ENCODE measurements at places on chromosomes 12 and 14.
A peak's percentile ranks its signal among the peaks of the same experiment; 100 is the strongest.

DNA sequence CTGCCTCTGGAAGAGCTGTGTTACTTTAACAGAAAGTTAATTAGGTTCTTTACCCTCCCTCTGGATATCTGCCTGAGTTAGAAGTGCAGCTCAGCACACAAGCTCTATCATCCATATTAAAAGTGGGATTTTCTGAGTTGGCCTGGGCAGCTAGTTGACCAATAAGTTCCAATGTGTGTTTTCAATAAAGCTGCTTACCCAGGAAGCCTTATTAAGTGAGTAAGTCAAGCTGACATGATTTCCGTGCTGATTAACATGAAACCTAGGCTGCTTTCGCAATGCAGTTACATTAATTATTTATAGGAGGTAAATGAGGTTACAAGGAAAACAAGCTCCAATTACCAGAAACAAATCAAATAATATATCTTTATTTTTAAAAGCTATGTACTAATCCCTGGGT, 4.8 kb downstream of the NEUROD4 start:
- no peak overlapping the region for H3K27ac ChIP-seq
- H3K27me3 ChIP-seq: peaks cover 8% of the 10 kb centered on the region
- H3K4me3 ChIP-seq: no peak overlapping the region
- no peaks in the 10 kb centered on the region for H3K36me3 ChIP-seq
- no peak for DNase-seq

DNA sequence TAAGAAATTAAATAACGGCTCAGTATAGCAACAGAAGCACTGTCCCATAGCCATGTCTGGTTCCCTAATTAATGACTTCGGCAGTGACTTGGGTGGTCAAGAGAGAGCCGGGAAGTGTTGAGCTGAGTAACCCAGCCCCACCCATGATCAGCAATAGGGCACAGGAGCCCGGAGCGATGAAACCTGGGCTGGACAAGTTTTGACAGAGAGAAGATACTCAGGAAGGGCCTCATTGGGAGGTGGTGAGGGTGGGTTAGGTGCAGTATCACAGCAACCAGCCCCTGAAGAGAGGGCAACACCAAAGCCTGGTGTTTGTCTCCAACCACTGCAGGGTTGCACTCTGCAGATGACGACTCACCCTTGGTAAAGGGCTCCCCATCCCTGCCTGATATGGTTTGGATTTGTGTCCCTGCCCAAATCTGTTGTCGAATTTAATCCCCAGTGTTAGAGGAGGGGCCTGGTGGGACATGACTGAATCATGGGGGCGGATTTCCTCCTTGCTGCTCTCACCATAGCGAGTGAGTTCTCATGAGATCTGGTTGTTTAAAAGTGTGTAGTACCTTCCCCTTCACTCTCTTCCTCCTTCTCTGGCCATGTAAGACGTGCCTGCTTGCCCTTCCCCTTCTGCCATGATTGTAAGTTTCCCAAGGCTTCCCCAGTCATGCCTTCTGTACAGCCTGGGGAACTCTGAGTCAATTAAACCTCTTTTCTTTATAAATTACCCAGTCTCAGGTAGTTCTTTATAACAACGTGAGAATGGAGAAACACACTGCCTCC, 124.9 kb upstream of the MED13L start:
- H3K36me3 ChIP-seq: peaks cover 4% of the 10 kb centered on the region
- H3K27ac ChIP-seq: no peak overlapping the region
- no peak for DNase-seq
- H3K27me3 ChIP-seq: no peaks in the 10 kb centered on the region
- no peak overlapping the region for H3K4me3 ChIP-seq
- peaks cover 20% of the 10 kb centered on the region for H3K4me1 ChIP-seq

- H3K36me3 ChIP-seq: no peaks in the 10 kb centered on the region
- H3K4me3 ChIP-seq: no peak overlapping the region
- peaks cover 4% of the 10 kb centered on the region for H3K27me3 ChIP-seq
- no peak for DNase-seq
- H3K27ac ChIP-seq: no peak overlapping the region
These were observed 61.8 kb downstream of the PHLDA1 start for GRCh38 chr12:75969768-75970167.

GRCh38 chr14:89845346-89845745, 109.2 kb downstream of the EFCAB11 start:
- DNase-seq: no peak
- H3K4me3 ChIP-seq: no peak overlapping the region
- no peaks in the 10 kb centered on the region for H3K27me3 ChIP-seq
- H3K27ac ChIP-seq: peak overlapping the region; percentile 88
- no peaks in the 10 kb centered on the region for H3K36me3 ChIP-seq
- H3K4me1 ChIP-seq: peaks cover 25% of the 10 kb centered on the region

DNA sequence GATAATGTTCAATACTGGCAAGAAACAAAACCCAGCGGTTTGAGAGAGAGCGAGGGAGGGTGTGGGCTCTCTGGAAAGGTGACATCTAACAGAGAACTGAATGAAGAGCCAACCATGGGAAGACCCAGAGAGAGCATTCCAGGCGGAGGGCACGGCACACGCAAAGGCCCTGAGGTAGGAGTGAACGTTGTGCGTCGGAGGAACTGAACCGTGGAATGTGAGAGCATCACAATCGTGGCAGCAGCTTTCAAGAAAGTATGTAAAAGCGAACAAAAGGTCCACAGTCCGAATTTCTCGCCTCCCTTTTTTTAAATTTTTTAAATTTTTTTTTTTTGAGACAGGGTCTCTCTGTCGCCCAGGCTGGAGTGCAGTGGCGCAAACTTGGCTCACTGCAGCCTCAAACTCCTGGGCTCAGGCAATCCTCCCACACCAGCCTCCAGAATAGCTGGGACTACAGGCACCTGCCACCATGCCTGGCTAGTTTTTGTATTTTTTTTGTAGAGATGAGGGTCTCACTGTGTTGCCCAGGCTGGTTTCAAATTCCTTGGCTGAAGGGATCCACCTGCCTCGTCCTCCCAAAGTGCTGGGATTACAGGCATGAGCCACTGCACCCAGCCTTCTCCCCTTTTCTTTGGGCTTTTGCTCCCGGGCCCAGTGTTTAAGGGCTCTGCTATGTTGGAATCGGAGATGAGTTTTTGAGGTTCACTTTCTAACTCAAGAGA, 15.3 kb upstream of the SCARB1 start:
- H3K36me3 ChIP-seq: no peaks in the 10 kb centered on the region
- no peak overlapping the region for H3K4me3 ChIP-seq
- H3K27me3 ChIP-seq: no peaks in the 10 kb centered on the region
- no peak for DNase-seq
- H3K4me1 ChIP-seq: no peaks in the 10 kb centered on the region
- H3K27ac ChIP-seq: no peak overlapping the region

GRCh38 chr12:106564678-106565329, 18.0 kb upstream of the RFX4 start:
- no peaks in the 10 kb centered on the region for H3K4me1 ChIP-seq
- H3K27me3 ChIP-seq: peaks cover 43% of the 10 kb centered on the region
- DNase-seq: no peak
- H3K36me3 ChIP-seq: no peaks in the 10 kb centered on the region

- H3K4me1 ChIP-seq: no peaks in the 10 kb centered on the region
- no peak for DNase-seq
- no peaks in the 10 kb centered on the region for H3K27me3 ChIP-seq
- peaks cover 17% of the 10 kb centered on the region for H3K36me3 ChIP-seq
- H3K4me3 ChIP-seq: no peak overlapping the region
These were observed 172.3 kb downstream of the GPHN start for GRCh38 chr14:66680216-66680615.
